Natural killer cell treated with Interleukin-12 subunit alpha and Interleukin-12 subunit beta and Interleukin-15 and Interleukin-18, amount 100 ng/mL, for 72 hours (primary cell): ENCODE measurements at places on chromosomes 7 and 10.

DNA sequence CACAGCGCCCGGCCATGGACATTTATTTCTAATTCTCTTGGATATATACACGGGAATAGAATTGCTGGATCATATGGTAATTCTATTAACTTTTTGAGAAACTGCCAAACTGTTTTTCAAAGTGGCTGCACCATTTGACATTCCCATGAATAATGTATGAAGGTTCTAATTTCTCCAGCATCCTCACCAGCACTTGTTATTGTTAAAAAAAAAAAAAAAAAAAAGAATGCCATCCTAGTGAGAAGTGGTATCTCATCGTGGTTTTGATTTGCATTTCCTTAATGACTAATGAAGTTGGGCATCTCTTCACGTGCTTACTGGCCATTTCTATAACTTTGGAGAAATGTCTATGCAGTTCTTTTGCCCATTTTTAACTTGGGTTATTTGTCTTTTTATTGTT is 13.5 kb downstream of the CNNM2 start:
- DNase-seq = no peak

DNA sequence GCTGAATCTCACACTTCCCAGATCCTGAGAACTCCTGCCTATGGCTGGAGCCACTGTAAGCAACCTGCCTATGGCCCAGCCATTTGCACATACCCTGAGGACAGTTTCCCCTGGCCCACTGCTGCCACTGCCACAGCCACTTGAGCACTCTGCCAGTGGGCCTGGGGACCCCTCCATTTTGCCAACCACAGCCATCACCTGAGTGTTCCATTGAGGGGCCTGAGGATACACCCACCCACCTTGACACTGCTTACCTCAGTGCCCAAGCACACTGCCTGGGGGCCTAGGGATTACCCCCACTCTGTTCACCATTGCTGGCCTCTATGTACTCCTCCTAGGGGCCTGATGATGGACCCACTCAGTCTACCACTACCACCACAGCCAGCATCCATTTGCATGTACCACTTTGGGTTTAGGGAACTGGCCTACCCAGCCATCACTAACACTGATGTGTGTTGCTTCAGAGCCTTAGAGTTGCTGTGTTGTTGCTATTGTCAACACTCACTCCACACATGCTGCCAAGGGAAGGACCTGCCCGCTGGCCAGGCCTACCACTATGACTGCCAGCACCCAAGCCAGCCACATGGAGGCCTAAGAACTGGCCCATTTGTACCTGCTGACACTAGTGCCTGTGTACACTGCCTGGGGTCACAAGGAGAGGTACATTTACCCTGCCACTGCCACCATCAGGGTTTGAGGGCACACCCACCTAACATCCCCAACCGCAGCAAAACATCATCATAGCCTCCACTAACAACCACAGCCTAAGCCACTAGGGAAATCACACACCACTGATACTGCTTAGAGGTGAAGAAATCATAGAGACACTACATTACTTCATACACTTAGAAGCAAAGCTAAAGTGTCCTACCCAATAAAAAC is 45.9 kb upstream of the ANTXRL start:
- no peak for DNase-seq

- DNase-seq = no peak
Measured at GRCh38 chr7:65988084-65988483, 6.1 kb upstream of the GUSB start.

DNA sequence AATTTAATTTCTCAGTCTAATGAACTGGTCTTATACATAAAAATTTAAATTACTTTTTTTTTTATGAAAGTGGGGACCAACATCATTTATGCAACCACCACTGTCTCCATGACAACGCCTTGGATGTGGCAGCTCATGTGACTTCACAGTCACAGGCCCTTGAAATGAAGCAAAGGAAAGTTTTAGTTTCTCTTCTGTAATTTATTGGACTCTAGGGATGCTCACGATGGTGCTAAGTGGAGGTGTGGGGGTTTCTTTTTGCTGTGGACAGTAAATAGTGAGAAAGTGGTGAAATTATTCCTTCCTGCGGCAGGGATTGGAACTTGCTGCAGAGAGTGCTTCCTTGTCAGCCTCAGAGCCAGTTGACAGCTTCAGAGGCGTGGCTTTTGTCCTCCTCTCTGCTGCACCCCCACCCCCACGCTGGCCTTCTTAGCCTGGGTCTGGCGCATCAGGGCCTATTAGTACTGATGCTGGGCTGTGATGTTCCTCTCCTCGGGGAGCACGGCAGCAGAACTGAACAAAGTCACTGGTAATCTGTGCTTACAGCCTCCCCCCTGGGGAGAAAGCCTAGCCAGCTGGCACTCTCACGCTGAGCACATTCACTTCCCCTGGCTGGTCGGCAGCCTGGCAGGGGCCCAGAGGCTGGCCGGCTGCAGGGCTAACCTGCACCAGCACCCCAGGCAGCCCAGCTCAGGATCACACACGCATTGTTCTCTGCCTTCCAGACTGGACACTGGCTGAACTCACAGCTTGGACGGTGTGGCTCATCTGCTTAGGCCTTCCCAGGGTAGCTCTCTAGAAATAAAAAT is 517.5 kb upstream of the GALNT17 start:
- no peak for DNase-seq

DNA sequence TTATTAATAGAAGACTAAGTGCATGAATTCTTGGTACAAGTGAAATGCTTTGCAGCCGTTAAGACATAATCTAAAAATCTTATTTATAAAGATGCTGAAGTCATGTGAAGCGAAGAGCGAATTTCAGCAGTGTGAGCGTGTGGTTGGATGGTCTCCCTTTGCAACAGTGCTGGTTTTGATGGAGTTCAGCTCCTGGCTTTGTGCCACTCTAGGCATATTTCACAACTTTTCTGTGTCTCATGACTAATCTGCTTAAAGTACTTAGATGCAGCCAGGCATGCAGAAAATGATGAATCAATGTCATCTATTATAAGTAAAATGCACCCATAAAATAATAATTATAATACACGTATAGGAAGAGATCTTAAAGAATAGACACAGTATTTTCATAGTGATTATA is 107.2 kb upstream of the TCERG1L start:
- no peak for DNase-seq

DNA sequence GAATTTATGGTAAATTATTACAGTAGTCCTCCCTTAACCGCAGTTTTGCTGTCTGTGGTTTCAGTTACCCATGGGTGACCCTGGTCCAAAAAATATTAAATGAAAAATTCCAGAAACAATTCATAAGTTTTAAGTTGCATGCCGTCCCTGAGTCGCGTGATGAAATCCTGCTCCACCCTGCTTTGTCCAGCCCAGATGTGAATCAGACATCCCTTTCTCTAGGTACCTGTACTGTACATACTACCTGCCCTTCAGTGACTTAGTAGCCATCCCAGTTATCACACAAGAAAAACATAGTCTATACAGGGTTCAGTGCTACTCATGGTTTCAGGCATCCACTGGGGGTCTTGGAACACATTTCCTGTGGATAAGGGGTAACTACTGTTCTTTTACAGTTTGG is 20.5 kb upstream of the RHEB start:
- no peak for DNase-seq

GRCh38 chr10:4902571-4903011 is 60.6 kb upstream of the AKR1C1 start:
- no peak for DNase-seq

GRCh38 chr10:114395366-114396022 is 8.8 kb downstream of the AFAP1L2 start:
- peak; percentile 2 for DNase-seq

DNA sequence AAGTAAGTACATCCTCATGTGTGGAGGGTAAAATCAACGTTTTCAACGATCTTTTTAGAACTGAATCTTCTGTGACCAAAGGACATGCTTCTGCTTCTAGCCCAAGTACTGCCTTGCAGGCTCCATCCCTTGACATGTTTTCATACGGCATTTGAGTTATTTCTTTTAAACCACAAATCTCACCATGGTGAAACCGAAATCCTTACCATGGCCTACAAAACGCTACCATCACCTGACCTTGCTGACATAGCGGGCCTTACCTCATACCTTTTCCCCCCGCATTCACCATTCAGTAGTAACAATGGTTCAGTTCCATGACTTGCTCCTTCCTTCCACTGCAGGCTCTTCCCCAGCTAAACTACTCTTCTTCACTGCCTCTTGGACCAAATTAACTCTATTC is 3.5 kb downstream of the RNF216 start:
- DNase-seq = no peak

DNA sequence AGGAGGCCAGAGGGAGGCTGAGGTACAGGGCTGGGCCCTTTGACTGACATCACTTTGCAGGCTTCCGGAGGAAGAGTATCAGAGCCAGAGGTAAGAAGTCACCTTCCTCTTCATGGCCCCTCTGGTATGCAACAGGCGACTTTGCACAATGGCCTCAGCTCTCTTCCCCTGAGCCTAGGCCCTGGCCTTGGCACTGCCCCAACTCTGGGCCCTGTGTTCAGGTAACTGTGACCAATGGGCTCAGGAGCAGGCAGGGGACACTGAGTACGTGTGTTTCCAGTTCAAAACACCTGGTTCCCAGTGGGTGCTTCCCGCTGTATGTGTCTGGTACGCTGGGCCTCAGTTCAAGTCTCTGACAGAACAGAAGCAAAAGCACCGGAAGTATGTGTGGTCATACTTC is 12.1 kb upstream of the PAX2 start:
- DNase-seq = no peak

GRCh38 chr7:30272126-30272525 is 12.3 kb upstream of the ZNRF2 start:
- no peak for DNase-seq

DNA sequence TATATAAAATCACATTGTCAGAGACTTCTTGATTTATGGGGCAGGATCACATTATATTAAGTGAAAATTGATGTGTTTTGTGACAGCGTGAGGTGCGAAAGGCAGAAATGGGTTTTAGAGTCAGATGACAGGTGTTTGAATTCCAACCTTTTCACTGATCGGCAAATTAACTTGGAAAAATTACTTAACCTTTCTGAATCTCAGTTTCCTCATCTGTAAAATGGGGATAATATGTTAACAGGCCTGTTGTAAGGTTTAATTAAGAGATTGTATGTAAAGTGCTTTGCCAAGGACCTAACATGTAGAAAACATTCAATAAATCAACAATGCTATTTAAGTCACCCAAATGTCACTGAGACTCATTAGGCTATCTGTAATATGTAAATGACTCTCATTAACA is 221.2 kb upstream of the LYZL1 start:
- DNase-seq = no peak

DNA sequence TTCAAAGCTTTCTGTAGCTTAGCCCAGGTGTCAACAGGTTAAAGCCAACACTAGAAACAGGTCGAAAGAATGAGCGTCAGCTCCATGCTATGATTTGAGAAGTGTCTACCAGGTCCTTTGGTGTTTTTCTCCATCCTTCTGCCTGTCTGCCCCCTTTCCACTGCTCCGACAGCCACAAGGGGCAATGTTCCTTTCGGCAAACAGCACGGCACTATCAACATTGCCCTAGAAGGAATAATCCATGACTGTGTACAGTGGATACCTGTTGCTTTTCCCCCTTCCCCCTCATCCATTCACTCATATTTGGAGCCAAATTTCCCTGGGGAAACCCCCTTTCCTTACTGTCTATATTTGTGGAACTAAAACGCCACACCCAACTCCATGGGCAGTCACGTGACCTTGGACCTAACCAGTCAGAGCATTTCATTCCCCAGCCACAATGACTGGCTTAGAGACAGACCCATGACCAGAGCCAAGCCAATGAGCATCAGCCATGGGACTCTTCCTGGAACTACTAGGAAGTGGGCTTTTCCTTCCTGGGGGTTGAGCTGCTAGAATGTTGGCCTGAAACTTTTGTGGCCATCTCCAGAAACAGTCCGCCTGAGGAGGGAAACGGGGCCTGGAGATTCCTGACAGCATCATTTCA is 51.5 kb downstream of the AFAP1L2 start:
- DNase-seq = no peak

DNA sequence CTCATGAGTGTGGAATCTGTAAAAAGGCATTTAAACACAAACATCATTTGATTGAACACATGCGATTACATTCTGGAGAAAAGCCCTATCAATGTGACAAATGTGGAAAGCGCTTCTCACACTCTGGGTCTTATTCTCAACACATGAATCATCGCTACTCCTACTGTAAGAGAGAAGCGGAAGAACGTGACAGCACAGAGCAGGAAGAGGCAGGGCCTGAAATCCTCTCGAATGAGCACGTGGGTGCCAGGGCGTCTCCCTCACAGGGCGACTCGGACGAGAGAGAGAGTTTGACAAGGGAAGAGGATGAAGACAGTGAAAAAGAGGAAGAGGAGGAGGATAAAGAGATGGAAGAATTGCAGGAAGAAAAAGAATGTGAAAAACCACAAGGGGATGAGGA is 207.7 kb downstream of the ZEB1 start:
- DNase-seq = no peak

GRCh38 chr10:67017218-67017617 is 91.4 kb downstream of the LRRTM3 start:
- DNase-seq = no peak

DNA sequence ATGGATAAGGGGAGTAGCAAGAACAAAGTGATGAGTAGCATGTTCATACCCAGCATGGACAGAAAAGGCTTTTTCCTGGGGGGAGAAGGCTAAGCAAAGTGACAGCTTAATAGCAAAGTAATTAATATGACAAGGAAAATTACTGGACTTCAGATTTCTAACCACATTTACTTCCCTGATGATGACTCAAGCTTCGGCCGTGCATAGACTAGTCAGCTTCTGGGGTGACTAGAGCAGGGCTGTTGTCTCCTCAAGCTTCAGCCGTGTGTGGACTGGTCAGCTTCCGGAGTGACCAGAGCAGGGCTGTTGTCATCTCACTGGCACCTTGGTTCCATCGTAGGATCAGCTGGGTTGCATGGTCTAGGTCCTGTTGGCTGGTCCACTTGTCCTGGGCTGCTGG is 2.1 kb upstream of the ZNF117 start:
- no peak for DNase-seq

DNA sequence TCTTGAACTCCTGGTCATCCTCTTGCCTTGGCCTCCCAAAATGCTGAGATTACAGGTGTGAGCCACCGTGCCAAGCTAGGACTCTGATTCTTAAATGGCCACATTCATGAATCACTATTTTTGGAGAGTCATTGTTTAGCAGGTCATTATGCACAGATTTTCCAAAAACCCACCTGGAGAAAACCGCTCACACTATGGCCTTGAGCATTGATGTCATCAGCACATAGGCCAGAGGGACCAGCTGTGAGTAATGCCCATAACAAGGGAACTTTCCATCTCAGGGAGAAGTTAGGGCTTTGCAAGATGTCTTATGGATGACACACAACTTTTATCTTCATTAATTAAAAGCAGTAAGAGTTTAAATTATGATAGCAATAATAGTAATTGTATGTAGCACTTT is 86.4 kb upstream of the KIF5B start:
- DNase-seq = no peak
